ENCODE measurements at places on chromosomes 7 and 10.

- no peak for ATAC-seq
Measured at GRCh38 chr7:6886198-6886597, 60.1 kb upstream of the CCZ1B start.

DNA sequence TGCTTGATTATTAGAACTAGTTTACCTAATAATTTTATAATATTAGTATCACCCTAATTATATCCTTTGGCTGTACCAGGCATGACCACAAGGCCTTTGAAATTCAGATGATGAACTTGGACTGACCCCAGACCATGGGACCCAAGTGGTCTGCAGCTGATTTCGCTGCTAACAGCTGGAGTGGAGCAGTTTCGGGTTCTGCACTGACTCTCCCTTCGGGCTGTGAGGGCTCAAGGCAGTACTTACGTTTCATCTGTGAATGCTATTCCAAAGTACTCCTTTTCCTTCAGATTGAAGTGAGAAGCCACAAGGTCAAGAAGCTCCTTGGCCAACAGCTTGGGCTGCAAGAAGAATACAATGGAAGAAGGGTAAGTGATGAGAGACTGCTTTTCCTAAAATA lies 223.8 kb downstream of the PRPF18 start:
- ATAC-seq, result no peak

- ATAC-seq, result no peak
Measured at GRCh38 chr10:118412132-118412760, 70.1 kb upstream of the FAM204A start.

- peak; percentile 16 for ATAC-seq
Measured at GRCh38 chr10:132834891-132835847, 49.2 kb upstream of the NKX6-2 start.

DNA sequence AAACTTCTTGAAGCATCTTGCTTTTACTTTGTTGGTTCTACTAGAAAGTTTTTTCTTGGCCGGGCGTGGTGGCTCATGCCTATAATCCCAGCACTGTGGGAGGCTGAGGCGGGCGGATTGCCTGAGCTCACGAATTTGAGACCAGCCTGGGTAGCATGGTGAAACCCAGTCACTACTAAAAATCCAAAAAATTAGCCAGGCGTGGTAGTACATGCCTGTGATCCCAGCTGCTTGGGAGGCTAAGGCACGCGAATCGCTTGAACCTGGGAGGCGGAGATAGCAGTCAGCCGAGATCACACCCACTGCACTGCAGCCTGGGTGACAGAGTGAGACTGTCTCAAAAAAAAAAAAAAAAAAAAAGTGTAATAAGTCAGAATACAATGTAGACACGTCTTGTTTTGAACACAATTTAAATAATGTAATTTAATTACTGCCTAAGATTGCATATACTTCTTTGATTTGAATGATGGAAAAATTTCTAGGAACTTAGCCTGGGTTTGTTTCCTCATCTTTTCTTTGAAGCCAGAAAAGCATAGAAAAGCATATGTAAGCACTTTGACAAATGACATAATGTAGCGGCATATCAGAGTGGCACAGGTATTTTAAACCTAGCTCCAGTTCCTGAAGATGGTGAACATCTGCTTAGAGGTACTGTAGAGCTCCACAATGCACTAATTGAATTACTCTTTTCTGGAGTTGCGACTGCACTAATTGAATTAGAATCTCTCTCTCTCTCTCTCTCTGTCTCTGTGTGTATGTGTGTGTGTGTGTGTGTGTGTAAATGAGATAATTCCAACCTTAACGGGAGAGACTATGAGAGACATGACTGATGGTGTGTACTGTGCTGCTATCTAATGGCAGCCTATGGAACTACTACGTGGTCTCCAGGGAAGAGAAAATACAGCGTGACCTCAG lies 87.8 kb downstream of the BTRC start:
- peak; percentile 77 for ATAC-seq

DNA sequence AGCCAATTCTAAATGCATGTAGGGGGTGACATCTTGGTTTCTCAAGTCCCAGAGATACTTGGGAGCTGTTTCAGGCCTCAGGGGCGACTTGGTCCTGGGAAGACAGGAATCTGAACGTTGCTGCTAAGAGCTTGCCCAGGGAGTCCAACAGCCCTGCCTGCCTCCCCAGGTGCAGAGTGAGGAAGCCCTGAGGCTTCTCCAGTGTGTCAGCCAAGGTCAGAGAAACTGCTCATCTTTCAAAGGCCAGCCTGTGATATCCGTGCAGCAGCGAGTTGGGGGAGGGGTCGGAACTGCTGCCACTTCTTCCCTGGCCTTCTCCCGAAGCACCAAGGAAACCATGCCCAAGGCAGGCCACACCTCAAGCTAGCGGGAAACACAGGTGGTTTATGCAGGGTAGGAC lies 9.7 kb downstream of the GDF2 start:
- ATAC-seq, result no peak

DNA sequence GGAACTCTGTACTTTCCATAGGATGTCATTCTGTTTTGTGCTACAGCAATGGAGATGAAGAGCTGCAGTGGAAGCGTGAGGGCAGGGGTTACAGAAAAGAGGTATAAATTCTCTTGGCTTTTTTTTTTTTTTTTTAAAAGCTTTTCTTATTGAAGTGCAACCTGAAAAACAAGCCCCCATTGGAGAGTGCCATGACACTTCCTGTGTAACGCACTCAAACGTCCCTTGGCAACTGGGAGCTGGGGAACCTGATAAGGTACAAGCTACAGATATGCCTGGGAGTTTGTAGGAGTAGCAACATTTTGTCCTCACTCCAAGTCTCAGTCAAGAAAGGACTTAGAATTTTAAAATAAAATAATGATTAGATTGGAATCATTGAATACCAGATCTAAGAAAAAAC lies 512.1 kb downstream of the RPS24 start:
- ATAC-seq, result no peak

DNA sequence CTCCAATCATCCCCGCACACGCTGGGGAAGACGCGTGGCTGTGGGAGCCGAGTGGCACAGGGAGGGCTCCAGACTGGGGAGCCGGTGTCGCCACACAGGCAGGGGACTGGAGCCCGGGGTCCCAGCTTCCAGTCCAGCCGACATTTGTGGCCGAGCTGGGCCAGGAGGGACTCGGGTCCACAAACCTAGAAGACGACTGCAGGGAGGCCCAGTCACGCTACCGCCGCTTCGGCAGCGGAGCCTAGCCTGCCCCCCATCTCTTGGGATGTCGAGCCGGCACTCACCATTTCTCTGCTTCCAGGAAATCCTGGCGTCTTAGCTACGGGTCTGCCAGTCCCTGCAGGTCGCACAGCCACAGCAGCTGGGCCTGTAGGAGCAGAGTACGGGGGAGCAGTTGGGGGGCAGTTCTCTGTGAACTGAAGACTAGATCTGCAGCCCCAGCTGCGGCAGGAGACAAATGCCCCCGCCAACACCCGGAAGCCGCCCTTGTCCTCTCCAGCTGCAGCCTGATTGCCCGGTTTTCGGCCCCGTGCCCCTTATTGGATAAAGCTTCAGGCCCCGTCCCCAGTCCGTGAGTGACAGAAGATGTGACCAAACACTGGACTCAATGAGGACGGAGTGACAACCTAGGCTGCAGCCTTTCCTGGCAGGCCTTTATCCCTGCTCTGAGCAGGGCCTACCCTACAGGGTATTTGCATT lies 270.7 kb downstream of the ZNF33B start:
- peak; percentile 74 for ATAC-seq

DNA sequence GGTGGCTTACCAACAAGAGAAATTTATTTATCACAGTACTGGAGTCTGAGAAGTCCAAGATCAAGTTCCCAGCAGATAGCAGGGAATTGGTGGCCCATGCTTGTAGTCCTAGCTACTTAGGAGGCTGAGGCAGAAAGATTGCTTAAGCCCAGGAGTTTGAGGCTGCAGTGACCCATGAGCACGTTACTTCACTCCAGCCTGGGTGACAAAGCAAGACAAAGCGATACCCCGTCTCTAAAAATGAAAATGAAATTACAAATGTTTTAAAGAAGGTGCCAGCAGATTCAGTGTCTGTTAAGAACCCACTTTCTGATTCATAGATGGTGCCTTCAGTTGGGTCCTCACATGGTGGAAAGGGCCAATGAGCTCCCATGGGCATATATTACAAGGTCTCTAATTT lies 20.6 kb upstream of the ARHGAP12 start:
- no peak for ATAC-seq

GRCh38 chr10:101767966-101768790 lies 7.7 kb downstream of the FGF8 start:
- ATAC-seq, result no peak

- no peak for ATAC-seq
Measured at GRCh38 chr10:63699785-63700613, 178.8 kb downstream of the REEP3 start.

- ATAC-seq, result no peak
Measured at GRCh38 chr7:10412422-10413019, 561.2 kb upstream of the PHF14 start.

DNA sequence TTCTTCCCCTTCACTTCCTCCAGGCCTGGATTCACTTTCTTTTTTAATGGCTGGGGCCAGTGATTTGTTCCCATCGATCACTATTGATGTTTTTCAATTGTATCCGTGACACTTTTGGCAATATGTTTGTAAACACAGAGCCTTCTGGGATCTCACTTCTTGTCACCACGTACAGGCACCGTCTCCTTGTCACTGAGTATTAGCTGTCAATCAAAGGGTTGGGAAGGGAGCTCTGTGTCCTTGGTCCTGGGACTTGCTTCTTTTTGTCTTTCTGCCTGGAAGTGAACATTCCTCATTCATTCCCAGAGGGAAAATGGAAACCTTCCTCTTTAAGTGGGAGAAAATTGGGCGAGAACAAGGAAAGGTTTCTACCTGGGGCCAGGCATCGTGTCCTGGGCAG lies 157.4 kb downstream of the PLXNA4 start:
- no peak for ATAC-seq

GRCh38 chr7:22332461-22332870 lies 24.5 kb downstream of the RAPGEF5 start:
- ATAC-seq, result no peak

GRCh38 chr7:40584667-40585433 lies 450.0 kb downstream of the SUGCT start:
- ATAC-seq, result no peak

GRCh38 chr7:84331616-84332015 lies 137.0 kb upstream of the SEMA3A start:
- no peak for ATAC-seq

DNA sequence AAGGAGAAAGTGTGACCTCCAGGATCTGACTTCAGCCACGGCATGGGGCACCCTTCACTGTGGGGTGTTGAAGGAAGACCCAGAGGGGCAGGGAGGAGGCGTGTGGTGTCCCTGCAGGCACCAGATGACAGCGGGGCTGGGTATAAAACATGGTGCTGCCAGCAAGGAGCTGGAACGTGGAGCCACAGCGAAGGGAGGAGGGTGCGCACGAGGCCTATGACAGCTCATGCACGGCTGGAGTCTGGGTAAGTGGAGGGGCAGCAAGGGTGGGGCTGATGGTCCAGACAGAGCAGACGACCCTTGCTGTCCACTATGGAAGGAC lies 27.8 kb upstream of the FOXL3 start:
- ATAC-seq, result no peak

- ATAC-seq, result no peak
Measured at GRCh38 chr10:86438091-86438749, 71.6 kb upstream of the GRID1 start.

GRCh38 chr7:112202816-112203215 lies 3.4 kb downstream of the DOCK4 start:
- no peak for ATAC-seq

DNA sequence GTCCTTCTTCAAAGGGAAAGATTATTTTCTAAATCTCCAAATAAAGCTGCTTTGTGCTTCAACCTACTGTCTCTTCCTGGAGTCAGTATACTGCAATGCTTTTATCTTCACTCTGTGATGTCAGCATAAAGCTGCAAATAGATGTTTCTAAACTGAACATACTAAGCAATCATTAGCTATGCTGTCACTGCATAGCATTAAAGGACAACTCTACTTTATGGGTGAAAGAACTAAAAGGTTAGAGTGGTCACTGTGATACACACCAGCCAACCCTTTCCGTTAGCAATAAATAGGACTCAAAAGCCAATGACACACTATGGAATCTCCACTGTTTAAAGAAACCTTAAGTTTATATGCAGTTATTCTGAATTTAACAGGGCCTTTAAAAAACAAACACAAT lies 1.8 kb downstream of the CCDC186 start:
- ATAC-seq, result no peak

- no peak for ATAC-seq
Measured at GRCh38 chr10:83375274-83375673, 764.0 kb upstream of the GHITM start.

GRCh38 chr7:2006921-2007381 lies 225.8 kb downstream of the MAD1L1 start:
- ATAC-seq, result no peak

DNA sequence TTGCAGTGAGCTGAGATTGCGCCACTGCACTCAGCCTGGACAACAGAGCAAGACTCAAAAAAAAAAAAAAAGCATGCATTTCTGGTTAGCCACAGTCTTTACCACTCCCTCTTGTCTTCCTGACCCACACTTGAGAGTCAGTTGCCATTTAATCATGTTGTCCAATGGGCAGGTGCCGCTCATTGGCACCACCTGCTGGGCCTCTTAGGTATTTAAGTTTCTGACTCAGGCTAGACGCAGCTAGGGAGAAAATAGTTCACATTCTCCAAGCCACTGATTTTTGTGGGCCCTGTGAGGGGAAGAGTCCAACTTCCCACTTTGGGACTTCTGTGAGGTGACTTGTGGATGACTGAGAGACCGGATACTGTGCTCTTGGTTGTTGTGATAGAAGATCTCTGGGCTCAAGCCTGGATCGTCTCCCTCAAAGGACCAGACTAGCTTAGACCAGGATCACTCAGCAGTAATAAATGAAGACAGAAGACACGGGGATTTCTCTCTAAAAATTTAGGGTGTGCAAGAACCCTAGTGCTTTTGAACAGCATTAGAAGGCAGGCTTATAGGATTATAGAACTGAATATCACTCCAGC lies 26.8 kb upstream of the SORCS3 start:
- ATAC-seq, result no peak

- ATAC-seq, result peak; percentile 73
Measured at GRCh38 chr7:65216469-65216868, 157.2 kb upstream of the ZNF92 start.

DNA sequence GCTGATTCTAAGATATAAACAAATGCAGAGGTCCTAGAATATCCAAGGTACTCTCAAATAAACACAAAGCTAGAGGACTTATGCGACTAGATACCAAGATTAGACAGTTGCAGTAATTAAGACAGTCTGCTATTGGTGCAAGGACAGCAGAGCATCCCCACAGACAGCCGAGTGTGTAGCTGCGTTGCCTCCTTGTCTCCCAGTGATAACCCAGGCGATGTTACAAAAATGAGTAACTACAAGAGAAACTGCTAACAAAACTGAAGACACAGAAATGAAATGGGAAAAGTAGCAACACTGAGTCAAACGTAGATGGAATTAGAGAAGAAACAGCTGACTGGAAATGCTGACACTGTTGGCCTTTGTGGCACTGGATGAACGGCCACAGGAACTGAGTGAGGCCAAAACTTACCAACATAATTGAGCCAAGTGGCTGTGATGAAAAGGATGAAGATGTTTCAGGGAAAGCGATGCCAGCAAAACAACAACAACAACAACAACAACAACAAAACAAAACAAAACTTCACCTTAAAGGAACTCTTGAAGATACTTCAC lies 54.3 kb downstream of the BAIAP2L1 start:
- no peak for ATAC-seq
